ENCODE measurements at places on chromosomes 7 and 10. TPM values are rescaled to one million over a fixed set of nuclear protein-coding genes. Genes with fewer than 3 reads are reported as not detected.

DNA sequence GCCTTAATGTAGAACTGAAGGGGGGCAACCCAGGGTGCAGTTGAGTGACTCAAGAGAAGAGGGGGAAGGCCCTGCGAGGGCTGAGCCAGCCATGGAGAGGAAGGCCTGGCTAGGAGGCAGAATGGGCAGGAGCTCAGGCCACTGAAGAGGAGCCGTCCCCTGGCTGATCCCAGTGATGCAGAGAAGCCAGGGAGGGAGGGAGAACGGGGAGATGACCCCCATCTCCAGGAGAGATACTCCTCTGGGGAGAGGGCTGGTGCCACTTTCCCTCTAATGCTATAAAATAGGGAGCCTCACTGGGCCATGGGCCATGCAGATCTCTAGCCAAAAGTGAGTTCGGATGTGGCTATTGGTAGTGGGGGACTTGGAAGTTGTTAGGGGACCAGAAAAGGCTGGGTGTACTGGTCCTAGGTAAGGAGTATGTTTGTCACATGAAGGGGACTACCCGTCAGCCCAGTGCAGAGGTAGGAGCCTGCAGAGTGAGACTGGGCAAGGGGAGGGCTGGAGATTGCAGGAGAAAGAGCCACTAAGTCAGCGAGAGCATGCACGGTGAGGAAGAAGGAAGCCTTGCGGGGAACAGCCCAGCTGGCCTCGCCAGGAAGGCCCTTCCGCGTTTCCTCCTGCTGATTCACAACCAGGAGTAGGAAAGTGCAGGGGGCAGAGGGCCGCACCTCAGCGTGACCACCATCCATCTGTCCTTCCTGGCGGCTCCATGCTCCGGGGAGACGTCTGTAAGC, 347.6 kb downstream of the TCERG1L start:
- H3K4me1 ChIP-seq: no peaks in the 10 kb centered on the region
- no peaks in the 10 kb centered on the region for H3K27me3 ChIP-seq
- DNase-seq: no peak
- H3K27ac ChIP-seq: no peak overlapping the region
- no peaks in the 10 kb centered on the region for H3K36me3 ChIP-seq

TRIM73 gene
- 10.3 TPM for total RNA-seq

LBX1 gene
- not detected for total RNA-seq

- H3K27ac ChIP-seq: no peak overlapping the region
- DNase-seq: no peak
- no peaks in the 10 kb centered on the region for H3K27me3 ChIP-seq
These were observed 15.8 kb downstream of the POLR3A start for GRCh38 chr10:78013564-78013963.

DNA sequence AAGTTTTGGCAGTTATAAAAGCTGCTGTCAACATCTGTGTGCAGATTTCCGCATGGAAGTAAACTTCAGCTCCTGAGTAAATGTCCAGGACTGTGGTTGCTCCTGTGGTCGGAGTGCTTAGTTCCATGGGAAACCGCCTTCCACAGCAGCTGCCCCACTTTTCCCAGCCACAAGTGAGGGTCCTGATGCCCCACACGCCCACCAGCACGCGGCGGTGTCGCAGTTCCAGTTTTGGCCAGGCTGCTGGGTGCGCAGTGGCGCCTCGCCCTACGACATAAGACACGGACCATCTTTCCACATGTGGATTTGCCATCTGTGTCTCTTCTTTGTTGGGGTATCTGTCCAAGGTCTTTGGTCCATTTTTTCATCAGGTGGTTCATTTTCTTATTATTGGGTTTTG, 167.1 kb downstream of the DIP2C start:
- no peak overlapping the region for H3K27ac ChIP-seq
- H3K27me3 ChIP-seq: no peaks in the 10 kb centered on the region
- no peak for DNase-seq
- H3K36me3 ChIP-seq: no peaks in the 10 kb centered on the region
- H3K4me3 ChIP-seq: no peak overlapping the region

GRCh38 chr7:16753932-16754855, 639 bp downstream of the TSPAN13 start:
- peak; percentile 81 for DNase-seq
- H3K4me3 ChIP-seq: peak overlapping the region; percentile 92
- H3K27me3 ChIP-seq: no peaks in the 10 kb centered on the region

GRCh38 chr10:80187465-80188409, 17.6 kb downstream of the ANXA11 start:
- no peak overlapping the region for H3K4me3 ChIP-seq
- H3K27ac ChIP-seq: no peak overlapping the region
- no peak for DNase-seq
- no peaks in the 10 kb centered on the region for H3K27me3 ChIP-seq
- no peaks in the 10 kb centered on the region for H3K4me1 ChIP-seq

- H3K27me3 ChIP-seq: no peaks in the 10 kb centered on the region
- H3K36me3 ChIP-seq: no peaks in the 10 kb centered on the region
- H3K4me1 ChIP-seq: no peaks in the 10 kb centered on the region
These were observed 136.8 kb upstream of the YAE1 start for GRCh38 chr7:39429421-39429820.

DNA sequence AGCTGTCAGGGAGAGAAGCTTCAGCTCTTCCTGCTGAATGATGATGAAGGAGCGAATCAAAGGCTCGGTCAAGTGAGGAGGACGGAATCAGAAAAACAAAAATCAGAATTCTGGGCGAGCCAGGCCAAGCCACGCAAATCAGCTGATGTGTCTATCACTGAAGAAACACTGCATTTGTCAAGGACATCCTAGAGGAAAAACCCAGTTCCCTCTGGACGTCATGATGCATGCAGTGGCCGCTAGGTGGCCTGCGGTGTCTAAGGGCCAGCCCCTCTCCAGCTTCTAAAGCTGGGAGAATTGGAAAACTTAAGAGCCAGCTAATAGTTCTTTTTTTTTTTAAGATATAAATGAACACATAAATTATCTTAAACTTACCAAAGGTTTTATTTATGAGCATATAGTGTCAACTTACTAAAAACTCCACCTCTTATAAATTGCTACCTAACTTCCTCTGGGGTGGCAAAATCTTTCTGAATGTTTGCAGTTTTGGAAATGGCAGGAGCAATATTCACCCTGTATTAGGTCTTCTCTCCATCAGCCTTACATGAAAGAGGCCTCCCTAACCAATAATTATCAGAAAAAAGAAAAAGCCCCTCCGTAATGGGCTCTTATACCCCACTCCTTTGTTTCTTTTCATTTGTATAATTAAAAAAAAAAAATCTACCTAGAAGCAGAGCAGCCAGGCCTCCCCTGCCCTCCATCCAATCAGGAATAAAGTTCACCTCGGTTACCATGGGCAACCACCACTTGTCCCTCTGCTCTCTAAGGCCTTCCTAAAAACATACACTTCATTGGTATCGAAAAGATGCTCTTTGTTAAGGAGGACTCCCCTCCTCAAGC, 186.8 kb downstream of the USP6NL start:
- H3K27ac ChIP-seq: no peak overlapping the region
- DNase-seq: peak; percentile 69
- no peak overlapping the region for H3K4me3 ChIP-seq
- no peaks in the 10 kb centered on the region for H3K36me3 ChIP-seq
- H3K4me1 ChIP-seq: no peaks in the 10 kb centered on the region

MEIG1 gene
- not detected for total RNA-seq

STAM gene
- 24.1 TPM for total RNA-seq

GRCh38 chr10:12418000-12418399, 68.7 kb downstream of the CAMK1D start:
- no peak for DNase-seq
- H3K36me3 ChIP-seq: no peaks in the 10 kb centered on the region
- no peaks in the 10 kb centered on the region for H3K4me1 ChIP-seq
- H3K27ac ChIP-seq: no peak overlapping the region
- H3K4me3 ChIP-seq: no peak overlapping the region

DNA sequence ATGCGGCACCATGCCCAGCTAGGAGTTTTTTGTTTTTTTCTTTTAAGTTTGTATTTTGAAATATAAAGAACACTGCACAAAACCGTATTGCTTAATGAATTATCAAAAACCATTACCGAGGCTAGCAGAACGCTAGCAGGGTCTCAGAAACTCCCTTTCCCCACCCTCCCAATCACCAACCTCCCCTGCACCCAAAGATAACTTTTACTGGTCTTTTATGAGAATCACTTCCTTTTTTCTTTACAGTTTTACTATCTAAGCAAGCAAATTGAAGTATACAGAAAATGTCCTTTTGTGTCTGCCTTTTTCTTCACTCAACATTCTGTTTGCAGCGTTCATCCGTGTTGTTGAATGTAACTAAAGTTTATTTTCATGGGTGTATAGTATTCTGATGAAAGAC, 13.4 kb downstream of the HIP1 start:
- H3K4me1 ChIP-seq: peaks cover 4% of the 10 kb centered on the region
- H3K27me3 ChIP-seq: no peaks in the 10 kb centered on the region
- H3K27ac ChIP-seq: no peak overlapping the region
- H3K4me3 ChIP-seq: no peak overlapping the region
- H3K36me3 ChIP-seq: no peaks in the 10 kb centered on the region
- DNase-seq: no peak

LIPN gene
- not detected for total RNA-seq

CLDN4 gene
- total RNA-seq: 0.48 TPM

DNA sequence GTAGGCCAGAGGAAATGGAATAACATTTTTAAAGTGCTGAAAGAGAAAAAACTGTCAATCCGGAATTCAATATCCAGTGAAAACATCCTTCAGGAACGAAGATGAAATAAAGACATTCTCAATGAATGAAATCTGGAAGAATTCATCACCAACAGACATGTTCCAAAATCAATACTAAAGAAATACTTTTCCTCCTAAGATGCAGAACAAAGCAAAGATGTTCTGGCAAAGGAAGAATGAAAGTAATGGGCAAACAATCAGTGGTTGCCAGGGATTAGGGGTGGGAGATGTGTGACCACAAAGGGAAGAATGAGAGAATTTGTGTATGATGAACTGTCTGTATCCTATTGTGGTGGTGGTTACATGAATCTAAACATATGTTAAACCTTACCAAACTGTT, 52.8 kb upstream of the EEPD1 start:
- H3K4me1 ChIP-seq: peaks cover 4% of the 10 kb centered on the region
- no peaks in the 10 kb centered on the region for H3K27me3 ChIP-seq
- no peak for DNase-seq
- H3K27ac ChIP-seq: no peak overlapping the region
- H3K36me3 ChIP-seq: no peaks in the 10 kb centered on the region

DNA sequence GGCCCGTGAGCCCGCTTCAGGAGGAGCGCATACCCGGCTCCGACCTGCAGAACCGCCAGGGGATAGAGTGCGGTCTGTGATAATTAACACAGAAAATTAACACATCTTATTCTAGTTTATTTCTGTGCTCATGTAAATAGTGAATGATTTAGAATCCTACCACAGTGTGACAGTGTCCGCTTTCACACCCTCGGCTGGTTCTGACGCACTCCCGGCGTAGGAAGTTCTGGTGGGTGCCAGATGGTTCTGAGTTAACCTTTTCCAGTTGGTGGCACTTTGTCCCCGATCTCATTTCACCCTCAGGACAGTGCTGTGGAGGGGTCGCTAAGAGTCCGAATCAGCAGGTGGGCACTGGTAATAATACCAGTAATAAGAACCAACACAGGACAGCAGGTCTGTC, 28.3 kb upstream of the FXYD4 start:
- no peaks in the 10 kb centered on the region for H3K4me1 ChIP-seq
- no peak for DNase-seq
- H3K27me3 ChIP-seq: no peaks in the 10 kb centered on the region
- no peaks in the 10 kb centered on the region for H3K36me3 ChIP-seq

GRCh38 chr7:101915000-101915399, 97.6 kb downstream of the CUX1 start:
- no peaks in the 10 kb centered on the region for H3K36me3 ChIP-seq
- peaks cover 11% of the 10 kb centered on the region for H3K4me1 ChIP-seq
- no peak for DNase-seq
- no peaks in the 10 kb centered on the region for H3K27me3 ChIP-seq

ITIH5 gene
- total RNA-seq: 0.11 TPM

IFIT2 gene
- total RNA-seq: not detected

TFEC gene
- not detected for total RNA-seq

DNA sequence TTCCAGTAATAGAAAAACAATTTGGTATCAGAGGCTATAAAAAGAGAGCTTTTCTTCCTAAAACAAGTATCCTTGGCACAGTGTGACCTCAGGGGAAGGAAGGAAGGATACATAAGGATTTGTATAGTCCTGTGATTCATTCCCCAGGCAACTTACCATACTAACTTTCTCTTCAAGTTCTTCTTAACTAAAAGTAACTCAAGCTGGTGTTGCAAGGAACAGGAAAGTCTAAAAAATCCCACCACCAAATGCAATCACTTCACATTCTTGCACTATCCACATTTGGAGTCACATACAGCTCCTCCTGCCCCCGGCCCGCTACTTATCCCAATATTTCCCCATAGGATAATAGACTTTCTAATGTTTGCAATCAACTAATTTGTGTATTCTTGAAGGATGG, 84.8 kb downstream of the PRKAG2 start:
- no peak for DNase-seq
- H3K27me3 ChIP-seq: no peaks in the 10 kb centered on the region
- no peak overlapping the region for H3K27ac ChIP-seq
- no peaks in the 10 kb centered on the region for H3K4me1 ChIP-seq
- no peak overlapping the region for H3K4me3 ChIP-seq

MOGAT3 gene
- not detected for total RNA-seq

- H3K4me3 ChIP-seq: no peak overlapping the region
- H3K36me3 ChIP-seq: no peaks in the 10 kb centered on the region
- peaks cover 30% of the 10 kb centered on the region for H3K4me1 ChIP-seq
- H3K27me3 ChIP-seq: no peaks in the 10 kb centered on the region
These were observed 38.1 kb downstream of the UBE2H start for GRCh38 chr7:129914536-129915272.

DOCK4 gene
- 11.4 TPM for total RNA-seq

STK31 gene
- total RNA-seq: 0.04 TPM

DNA sequence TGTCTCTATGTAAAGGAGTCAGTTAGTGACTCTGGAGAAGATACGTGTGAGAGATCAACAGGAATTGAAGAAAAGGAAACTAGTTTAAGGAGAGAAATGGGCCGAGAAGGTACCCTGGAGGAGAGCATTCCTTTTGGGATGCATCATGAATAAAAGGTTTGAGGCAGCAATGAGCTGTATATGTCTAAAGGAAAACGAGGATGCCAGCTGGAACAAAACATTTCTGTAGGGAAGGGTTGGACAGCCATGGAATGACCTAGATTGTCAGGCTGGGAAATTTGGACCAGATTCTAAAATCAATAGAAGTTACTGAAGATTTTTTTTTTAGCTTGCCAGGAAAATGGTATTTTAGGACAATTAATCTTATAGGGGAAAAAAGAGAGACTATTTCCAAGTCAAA, 17.2 kb upstream of the MPP7 start:
- H3K4me3 ChIP-seq: no peak overlapping the region
- DNase-seq: no peak
- H3K36me3 ChIP-seq: no peaks in the 10 kb centered on the region
- no peak overlapping the region for H3K27ac ChIP-seq
- H3K4me1 ChIP-seq: peaks cover 6% of the 10 kb centered on the region
- H3K27me3 ChIP-seq: no peaks in the 10 kb centered on the region

- H3K36me3 ChIP-seq: no peaks in the 10 kb centered on the region
- H3K27ac ChIP-seq: no peak overlapping the region
- no peaks in the 10 kb centered on the region for H3K27me3 ChIP-seq
- DNase-seq: peak; percentile 31
These were observed 168.4 kb upstream of the CELF2 start for GRCh38 chr10:10849306-10849705.

GRCh38 chr7:127252377-127252713, 396 bp downstream of the GRM8 start:
- peak overlapping the region; percentile 39 for H3K4me3 ChIP-seq
- peaks cover 92% of the 10 kb centered on the region for H3K27me3 ChIP-seq
- no peak overlapping the region for H3K27ac ChIP-seq
- H3K4me1 ChIP-seq: peaks cover 2% of the 10 kb centered on the region
- no peaks in the 10 kb centered on the region for H3K36me3 ChIP-seq

JAKMIP3 gene
- 0.56 TPM for total RNA-seq

All from cardiac muscle cell (in vitro differentiated cells and primary cell).